Caco-2 (cell line): ENCODE measurements at places on chromosomes 7 and 10. TPM values are rescaled to one million over a fixed set of nuclear protein-coding genes. Genes with fewer than 3 reads are reported as not detected.

Gene EN2
- 1.1 and 1.5 TPM in 2 replicates for total RNA-seq

Gene PNLIP
- total RNA-seq = not detected in 2 replicates

Gene MEOX2
- total RNA-seq = not detected in 2 replicates

Gene ZNF853
- total RNA-seq = 10.1 and 12.3 TPM in 2 replicates

Gene PIK3CG
- total RNA-seq = not detected in 2 replicates

Gene SEMA3E
- total RNA-seq = 0.20 TPM in 1 of 2 replicates, not detected in the other

Gene CRPPA
- 7.3 and 7.9 TPM in 2 replicates for total RNA-seq

Gene DGKI
- total RNA-seq = 0.77 and 0.84 TPM in 2 replicates

Gene VENTX
- 0.12 TPM in 1 of 2 replicates, not detected in the other for total RNA-seq

Gene ETV1
- total RNA-seq = 0.30 and 0.52 TPM in 2 replicates

DNA sequence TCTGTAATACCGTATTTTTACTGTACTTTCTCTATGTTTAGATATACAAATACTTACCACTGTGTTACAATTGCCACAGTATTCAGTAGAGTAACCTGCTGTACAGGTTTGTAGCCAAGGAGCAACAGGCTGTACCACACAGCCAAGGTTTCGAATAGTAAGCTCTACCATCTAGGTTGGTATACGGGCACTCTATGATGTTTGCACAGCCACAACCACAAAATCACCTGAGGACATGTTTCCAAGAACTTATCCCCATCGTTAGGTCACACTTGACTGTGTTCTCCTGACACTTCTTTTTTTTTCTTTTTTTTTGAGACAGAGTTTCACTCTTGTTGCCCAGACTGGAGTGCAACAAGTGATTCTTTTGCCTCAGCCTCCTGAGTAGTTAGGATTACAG, 134.6 kb upstream of the TRIM24 start:
- H3K4me3 ChIP-seq = no peak overlapping the region
- no peaks in the 10 kb centered on the region for H3K4me1 ChIP-seq
- H3K36me3 ChIP-seq = no peaks in the 10 kb centered on the region
- H3K27me3 ChIP-seq = no peaks in the 10 kb centered on the region

DNA sequence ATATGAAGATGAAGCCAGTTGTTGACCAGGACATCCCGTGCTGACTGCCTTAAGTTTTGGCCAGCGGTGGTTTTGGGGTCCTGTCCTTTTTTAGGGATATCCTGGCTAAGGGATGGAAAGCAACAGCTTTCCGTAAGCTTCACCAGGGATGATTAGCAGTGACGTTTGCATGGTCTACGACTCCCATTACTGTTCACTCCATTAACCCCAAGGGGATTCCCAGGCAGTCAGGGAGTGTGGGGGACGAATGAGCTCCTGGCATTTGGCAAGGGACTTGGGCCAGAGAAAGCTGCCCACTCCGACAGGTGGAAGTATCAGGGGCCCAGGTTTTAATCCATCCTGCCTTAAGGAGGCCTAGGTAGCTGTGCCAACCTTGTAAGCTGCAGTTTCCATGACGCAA, 66.8 kb downstream of the ITGB1 start:
- no peak overlapping the region for H3K4me3 ChIP-seq
- no peaks in the 10 kb centered on the region for H3K36me3 ChIP-seq
- H3K27ac ChIP-seq = no peak overlapping the region
- H3K4me1 ChIP-seq = no peaks in the 10 kb centered on the region
- DNase-seq = no peak
- no peaks in the 10 kb centered on the region for H3K27me3 ChIP-seq

- no peaks in the 10 kb centered on the region for H3K4me1 ChIP-seq
- no peak overlapping the region for H3K27ac ChIP-seq
- no peak for DNase-seq
- H3K36me3 ChIP-seq = no peaks in the 10 kb centered on the region
- H3K4me3 ChIP-seq = no peak overlapping the region
Measured at GRCh38 chr10:34643620-34644019, 171.5 kb downstream of the PARD3 start.

DNA sequence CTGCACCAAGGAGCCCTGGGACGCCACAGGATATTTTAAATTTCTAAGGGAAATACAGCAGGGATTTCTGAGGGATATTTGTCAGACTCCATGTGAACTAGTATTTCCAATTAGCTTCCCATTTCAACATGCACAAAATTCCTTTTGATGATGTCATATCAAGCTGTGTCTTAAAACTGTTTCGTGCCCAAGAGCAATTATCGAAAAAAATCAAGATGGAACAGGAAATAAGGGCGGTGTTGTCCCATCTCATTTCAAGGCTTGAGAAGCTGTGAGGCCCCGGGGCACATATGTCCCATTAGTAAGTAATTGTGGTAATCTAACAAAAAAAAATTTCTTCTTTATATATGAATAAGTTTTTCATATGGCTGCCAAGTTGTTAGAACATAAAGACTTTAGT, 47.4 kb downstream of the PPP1R17 start:
- no peaks in the 10 kb centered on the region for H3K27me3 ChIP-seq
- no peak for DNase-seq
- H3K4me3 ChIP-seq = no peak overlapping the region
- no peaks in the 10 kb centered on the region for H3K4me1 ChIP-seq

DNA sequence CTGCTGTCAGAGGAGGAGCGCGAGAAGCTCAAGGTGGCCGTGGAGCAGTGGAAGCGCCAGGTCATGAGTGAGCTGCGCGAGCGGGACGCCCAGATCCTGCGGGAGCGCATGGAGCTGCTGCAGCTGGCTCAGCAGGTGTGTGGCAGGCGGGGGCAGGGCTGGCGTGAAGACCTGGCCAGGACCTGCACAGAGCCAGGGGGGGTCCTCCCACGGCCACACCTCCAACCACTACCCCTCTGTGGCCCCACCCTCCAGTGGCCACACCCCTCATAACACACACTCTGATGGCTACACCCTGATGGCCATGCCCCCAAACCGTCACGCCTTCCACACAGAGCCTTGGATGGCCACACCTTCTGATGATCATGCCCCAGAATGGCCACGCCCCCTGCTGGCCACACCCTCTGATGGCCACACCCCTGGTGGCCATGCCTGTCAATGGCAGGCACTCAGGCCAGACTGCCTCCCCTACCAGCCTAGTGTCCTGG, 23.4 kb upstream of the DPYSL4 start:
- H3K4me3 ChIP-seq = no peak overlapping the region
- H3K27ac ChIP-seq = no peak overlapping the region
- no peaks in the 10 kb centered on the region for H3K4me1 ChIP-seq
- no peaks in the 10 kb centered on the region for H3K36me3 ChIP-seq
- H3K27me3 ChIP-seq = no peaks in the 10 kb centered on the region
- DNase-seq = peak; percentile 51

DNA sequence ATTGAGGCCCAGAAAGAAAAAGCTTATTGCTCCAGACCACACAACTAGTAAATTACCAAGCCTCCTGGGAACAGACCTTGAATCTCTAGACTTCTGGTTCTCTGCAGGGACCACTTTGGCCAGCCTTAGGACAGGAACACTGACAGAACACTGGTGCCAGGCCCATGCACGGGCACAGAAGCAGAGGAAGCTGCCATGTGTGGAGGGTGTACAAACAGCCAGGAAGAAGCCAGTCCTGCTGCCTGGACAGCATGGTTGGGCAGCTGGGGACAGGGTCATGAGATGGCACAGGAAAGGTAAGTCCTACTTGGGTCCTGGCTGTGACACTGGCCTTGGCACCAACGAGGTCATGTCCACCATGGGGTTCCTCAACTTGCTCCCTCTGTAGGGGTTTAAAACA, 19.2 kb downstream of the MMRN2 start:
- peaks cover 9% of the 10 kb centered on the region; the same call in 1 of the 2 replicates for H3K4me1 ChIP-seq
- H3K27me3 ChIP-seq = no peaks in the 10 kb centered on the region
- no peaks in the 10 kb centered on the region for H3K36me3 ChIP-seq
- DNase-seq = no peak
- no peak overlapping the region for H3K4me3 ChIP-seq

DNA sequence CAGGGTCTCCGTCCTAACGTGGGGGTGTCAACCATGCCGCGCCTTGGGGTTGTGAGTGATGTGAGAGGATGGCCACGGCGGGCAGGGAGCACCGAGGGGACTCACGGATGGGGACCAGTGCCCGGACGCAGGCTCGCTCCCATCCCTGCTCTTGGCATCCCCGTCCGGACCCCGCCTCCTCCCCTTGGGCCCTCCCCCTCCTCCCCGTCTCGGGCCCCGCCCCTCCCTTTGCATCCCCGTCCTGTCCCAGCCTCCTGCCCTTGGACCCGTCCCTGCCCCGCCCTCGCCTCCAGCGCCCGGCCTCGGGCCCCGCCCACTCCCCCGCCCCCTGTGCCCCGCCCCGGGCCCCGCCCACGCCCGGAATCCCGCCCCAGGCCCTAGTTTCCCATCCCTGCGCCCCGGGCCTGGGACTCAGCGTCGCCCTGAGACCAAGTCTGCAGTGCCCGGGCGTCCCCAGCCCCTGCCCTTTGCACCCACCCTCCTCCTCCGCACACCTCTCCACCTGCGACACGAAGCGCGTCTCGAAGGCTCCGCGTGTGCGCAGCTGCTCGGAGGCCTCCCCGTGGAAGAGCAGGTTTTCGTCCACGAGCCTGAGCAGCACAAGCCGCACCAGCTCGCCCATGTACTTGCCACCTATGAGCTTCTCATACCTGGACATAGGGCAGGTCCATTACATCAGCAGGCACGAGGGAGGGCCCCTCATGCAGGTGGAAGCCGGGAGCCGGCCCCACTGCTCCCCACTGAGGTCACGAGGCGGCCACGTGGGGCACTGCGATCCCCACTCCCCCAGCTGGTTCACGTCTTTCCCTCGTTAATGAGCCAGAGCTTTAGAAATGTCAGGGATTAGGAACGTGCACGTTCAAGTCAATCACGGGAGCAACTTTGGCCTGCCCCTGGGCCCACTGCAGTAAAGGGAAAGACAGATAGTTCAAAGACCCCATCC, 5.1 kb upstream of the MYL7 start:
- H3K27ac ChIP-seq = no peak overlapping the region
- peaks cover 4% of the 10 kb centered on the region for H3K4me1 ChIP-seq
- H3K27me3 ChIP-seq = no peaks in the 10 kb centered on the region
- H3K4me3 ChIP-seq = no peak overlapping the region
- H3K36me3 ChIP-seq = no peaks in the 10 kb centered on the region

DNA sequence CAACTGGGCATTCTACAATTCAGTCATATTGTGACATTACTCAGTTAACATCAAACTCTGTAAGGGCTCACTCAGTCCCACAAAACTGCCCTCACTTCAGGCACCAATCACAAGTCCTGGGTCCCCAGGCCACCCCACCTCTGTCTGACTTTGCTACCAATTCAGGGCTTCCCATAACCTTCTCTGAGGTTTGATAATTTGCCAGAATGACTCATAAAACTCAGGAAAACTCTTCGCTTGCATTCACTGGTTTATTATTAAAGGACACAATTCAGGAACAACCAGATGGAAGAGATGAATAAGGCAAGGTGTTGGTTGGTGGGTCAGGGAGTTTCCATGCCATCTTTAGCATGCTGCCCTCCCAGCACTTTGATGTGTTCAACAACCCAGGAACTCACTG, 41.3 kb downstream of the AVL9 start:
- DNase-seq = no peak
- H3K27me3 ChIP-seq = no peaks in the 10 kb centered on the region
- H3K36me3 ChIP-seq = peaks cover 3% of the 10 kb centered on the region; the same call in 1 of the 2 replicates

DNA sequence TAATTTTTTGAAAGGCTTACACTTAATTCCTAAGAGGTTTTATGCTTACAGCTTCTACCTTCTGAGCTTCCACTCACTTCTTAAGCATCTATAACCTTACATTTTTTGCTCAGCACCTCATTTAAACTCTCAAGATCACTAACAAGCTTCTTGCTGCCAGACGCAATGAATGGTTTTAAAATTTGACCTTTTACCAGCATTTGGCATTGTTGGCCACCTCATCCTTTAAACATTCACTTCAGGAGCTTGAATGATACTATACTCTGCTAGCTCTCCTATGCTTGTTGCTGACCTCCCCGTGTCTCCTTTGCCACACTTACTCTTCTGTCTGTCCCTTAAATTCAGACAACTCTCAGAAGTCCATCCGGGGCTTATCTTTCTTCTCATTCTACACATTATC, 37.7 kb upstream of the ODAD2 start:
- no peak overlapping the region for H3K27ac ChIP-seq
- H3K4me3 ChIP-seq = no peak overlapping the region
- peaks cover 3% of the 10 kb centered on the region; the same call in 1 of the 2 replicates for H3K27me3 ChIP-seq
- no peak for DNase-seq
- no peaks in the 10 kb centered on the region for H3K4me1 ChIP-seq

- no peak for DNase-seq
- no peaks in the 10 kb centered on the region for H3K4me1 ChIP-seq
- H3K36me3 ChIP-seq = no peaks in the 10 kb centered on the region
- H3K27me3 ChIP-seq = no peaks in the 10 kb centered on the region
Measured at GRCh38 chr10:74738542-74738941, 87.9 kb upstream of the KAT6B start.

GRCh38 chr7:45057878-45058277, 30.9 kb downstream of the NACAD start:
- no peaks in the 10 kb centered on the region; the same call in 1 of the 2 replicates for H3K36me3 ChIP-seq
- no peak for DNase-seq
- no peaks in the 10 kb centered on the region for H3K27me3 ChIP-seq
- H3K4me3 ChIP-seq = no peak overlapping the region
- H3K4me1 ChIP-seq = no peaks in the 10 kb centered on the region

GRCh38 chr10:21926949-21927348, 76.6 kb downstream of the DNAJC1 start:
- no peak overlapping the region for H3K27ac ChIP-seq
- H3K4me3 ChIP-seq = no peak overlapping the region
- no peaks in the 10 kb centered on the region for H3K27me3 ChIP-seq
- H3K36me3 ChIP-seq = no peaks in the 10 kb centered on the region
- peak; percentile 71 for DNase-seq

- H3K27me3 ChIP-seq = peaks cover 3% of the 10 kb centered on the region; the same call in 1 of the 2 replicates
- no peak for DNase-seq
- no peaks in the 10 kb centered on the region for H3K4me1 ChIP-seq
- H3K4me3 ChIP-seq = no peak overlapping the region
Measured at GRCh38 chr10:84065804-84066601, 73.3 kb upstream of the GHITM start.

DNA sequence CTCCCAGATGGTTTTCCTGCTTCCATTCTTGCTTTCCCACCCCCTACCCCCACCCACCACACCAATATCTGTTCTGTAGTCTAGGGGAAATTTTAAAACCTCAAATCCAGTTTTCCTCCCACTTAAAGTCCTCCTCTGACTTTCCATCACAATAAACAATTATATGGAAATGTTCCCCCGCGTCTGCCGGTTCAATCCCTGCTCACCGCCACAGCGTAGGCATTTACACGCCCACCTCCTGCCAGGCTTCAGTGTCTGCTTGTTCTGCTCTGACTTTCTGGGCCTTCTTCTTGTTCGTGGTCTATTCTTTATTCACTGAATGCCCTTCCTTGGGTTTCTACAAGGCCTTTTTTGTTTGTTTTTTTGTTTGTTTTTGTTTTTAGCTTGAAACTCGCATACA, 633.0 kb upstream of the MKI67 start:
- H3K27me3 ChIP-seq = no peaks in the 10 kb centered on the region
- no peak overlapping the region for H3K27ac ChIP-seq
- DNase-seq = no peak
- H3K36me3 ChIP-seq = no peaks in the 10 kb centered on the region

DNA sequence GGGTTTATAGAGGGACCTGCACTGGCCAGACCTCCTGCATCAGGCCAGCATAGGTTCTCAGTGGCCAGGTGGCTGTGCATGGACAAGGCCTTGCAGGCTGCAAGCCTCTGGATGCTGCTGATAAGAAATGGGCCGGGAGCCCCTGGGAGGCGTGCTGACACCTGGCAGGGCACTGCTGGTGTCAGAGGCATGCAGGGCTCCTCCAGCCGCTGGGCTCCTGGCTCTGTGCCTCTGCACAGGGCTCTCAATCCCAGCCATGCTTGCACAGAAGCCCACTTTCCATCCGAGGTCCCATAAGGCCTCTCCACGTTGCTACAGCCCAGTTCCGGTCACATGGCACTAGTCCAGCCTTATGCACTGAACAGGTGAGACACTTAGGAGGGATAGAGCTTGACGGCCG, 27.3 kb downstream of the ANTXRL start:
- H3K36me3 ChIP-seq = no peaks in the 10 kb centered on the region
- DNase-seq = no peak
- no peak overlapping the region for H3K27ac ChIP-seq
- no peak overlapping the region for H3K4me3 ChIP-seq
- no peaks in the 10 kb centered on the region for H3K27me3 ChIP-seq
